ENCODE measurements at places on chromosomes 7 and 10.

- no peak for DNase-seq
- no peaks in the 10 kb centered on the region for H3K4me1 ChIP-seq
- H3K36me3 ChIP-seq: no peaks in the 10 kb centered on the region
- H3K27me3 ChIP-seq: no peaks in the 10 kb centered on the region
Observed at GRCh38 chr10:18221123-18221522, 80.9 kb downstream of the CACNB2 start.

DNA sequence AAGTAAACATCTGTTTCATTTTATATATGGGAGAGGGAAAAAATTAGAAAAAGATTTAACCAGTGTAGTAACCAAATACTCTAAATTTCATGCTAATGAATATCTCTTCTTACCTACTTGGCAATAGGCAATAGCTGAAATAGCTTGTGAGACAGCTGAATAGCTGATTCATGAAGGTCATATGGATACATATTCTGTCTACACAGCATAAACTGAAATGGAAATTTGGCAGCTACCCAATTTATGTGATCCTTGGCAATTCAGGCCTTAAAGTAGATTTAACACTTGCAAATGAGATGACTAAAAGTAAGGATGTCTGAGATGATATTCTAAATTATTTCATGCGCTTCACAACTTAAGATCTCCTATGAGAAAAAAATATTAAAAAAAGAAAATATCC is 261.2 kb upstream of the SEMA3A start:
- no peaks in the 10 kb centered on the region for H3K27me3 ChIP-seq
- no peaks in the 10 kb centered on the region for H3K36me3 ChIP-seq

GRCh38 chr7:65325793-65326432 is 47.7 kb upstream of the ZNF92 start:
- no peak overlapping the region for H3K4me3 ChIP-seq
- DNase-seq: no peak
- H3K27me3 ChIP-seq: no peaks in the 10 kb centered on the region
- no peak overlapping the region for H3K27ac ChIP-seq
- no peaks in the 10 kb centered on the region for H3K4me1 ChIP-seq
- no peaks in the 10 kb centered on the region for H3K36me3 ChIP-seq

- no peaks in the 10 kb centered on the region for H3K36me3 ChIP-seq
- DNase-seq: no peak
- H3K27me3 ChIP-seq: no peaks in the 10 kb centered on the region
- H3K4me1 ChIP-seq: no peaks in the 10 kb centered on the region
Observed at GRCh38 chr10:3660753-3661152, 124.3 kb downstream of the KLF6 start.

DNA sequence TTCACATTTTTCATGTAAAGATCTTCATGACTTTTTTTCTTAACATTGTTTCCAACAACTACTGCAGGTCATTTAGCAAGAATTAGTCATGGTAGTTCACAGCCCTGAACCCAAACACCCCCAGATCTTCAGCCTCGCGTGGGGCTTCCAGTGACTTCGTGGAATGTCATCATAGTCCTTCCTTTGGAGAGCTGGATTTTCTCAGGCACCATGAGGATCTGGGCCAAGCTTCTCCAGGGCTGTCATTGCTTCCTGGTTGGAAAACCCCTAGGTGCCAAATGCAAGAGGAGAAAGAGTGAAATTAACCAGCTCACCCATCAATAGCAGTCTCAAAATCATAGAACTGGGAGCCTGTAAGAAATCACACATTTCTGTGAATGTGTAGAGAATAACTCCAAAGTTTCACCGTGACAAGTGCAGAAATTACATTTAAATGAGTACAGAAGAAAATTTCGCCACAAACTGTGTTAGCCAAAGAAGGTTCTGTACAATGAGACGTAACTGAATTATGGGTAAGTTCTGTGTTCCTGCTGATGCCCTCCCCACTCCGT is 175.4 kb downstream of the CELF2 start:
- no peak overlapping the region for H3K27ac ChIP-seq
- H3K36me3 ChIP-seq: no peaks in the 10 kb centered on the region
- DNase-seq: no peak
- no peak overlapping the region for H3K4me3 ChIP-seq

DNA sequence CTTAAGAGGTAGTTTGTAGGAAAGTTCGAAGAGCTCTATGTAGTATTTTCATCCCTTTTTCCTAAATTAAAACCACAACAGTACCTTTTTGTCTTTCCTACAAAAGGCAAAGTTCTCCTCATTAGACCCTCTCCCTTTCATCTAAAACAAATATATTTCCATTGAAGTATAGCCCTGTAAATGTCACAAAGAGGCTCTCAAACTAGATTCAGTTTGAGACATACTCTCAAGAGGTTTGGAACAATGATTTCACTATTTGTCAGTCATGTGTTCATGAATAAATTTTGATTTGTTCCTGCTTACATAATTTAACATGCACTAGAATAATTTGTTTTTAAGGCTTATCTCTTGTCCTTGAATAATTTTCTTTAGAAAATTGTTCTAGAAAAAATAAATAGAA is 12.2 kb downstream of the TAS2R16 start:
- no peak overlapping the region for H3K4me3 ChIP-seq
- no peaks in the 10 kb centered on the region for H3K4me1 ChIP-seq
- no peaks in the 10 kb centered on the region for H3K27me3 ChIP-seq
- H3K36me3 ChIP-seq: no peaks in the 10 kb centered on the region
- no peak overlapping the region for H3K27ac ChIP-seq

- no peak for DNase-seq
- H3K4me1 ChIP-seq: peaks cover 28% of the 10 kb centered on the region
- H3K27me3 ChIP-seq: no peaks in the 10 kb centered on the region
Observed at GRCh38 chr7:151540146-151540545, 20.5 kb upstream of the RHEB start.

DNA sequence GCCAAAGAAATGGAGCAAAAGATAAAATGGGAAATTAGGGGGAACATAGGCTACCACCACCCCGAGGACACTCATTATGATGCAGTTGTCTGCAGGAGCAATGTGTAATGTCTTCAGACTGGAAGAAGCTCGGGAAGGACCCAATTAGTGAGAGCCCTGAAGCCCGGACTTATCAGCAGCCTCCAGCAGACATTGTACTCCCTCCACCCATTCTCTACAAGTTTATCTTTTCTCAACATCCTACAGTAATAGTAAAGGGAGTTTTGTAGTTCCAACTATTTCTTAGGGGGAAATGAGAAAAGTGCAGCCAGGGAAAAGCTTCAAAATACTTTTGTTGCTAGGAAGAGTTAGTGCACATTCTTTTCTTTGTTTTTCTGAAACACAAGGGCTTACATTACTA is 657.3 kb upstream of the COBL start:
- no peak overlapping the region for H3K27ac ChIP-seq
- no peaks in the 10 kb centered on the region for H3K36me3 ChIP-seq
- no peaks in the 10 kb centered on the region for H3K4me1 ChIP-seq
- no peak overlapping the region for H3K4me3 ChIP-seq
- no peak for DNase-seq

- H3K36me3 ChIP-seq: peaks cover 6% of the 10 kb centered on the region
- no peaks in the 10 kb centered on the region for H3K27me3 ChIP-seq
- no peak overlapping the region for H3K4me3 ChIP-seq
- DNase-seq: no peak
- no peak overlapping the region for H3K27ac ChIP-seq
Observed at GRCh38 chr10:191703-192518, 56.7 kb downstream of the ZMYND11 start.

GRCh38 chr7:46186131-46186530 is 265.1 kb upstream of the IGFBP3 start:
- H3K27ac ChIP-seq: no peak overlapping the region
- H3K4me3 ChIP-seq: no peak overlapping the region
- no peaks in the 10 kb centered on the region for H3K4me1 ChIP-seq
- no peaks in the 10 kb centered on the region for H3K27me3 ChIP-seq
- no peak for DNase-seq
- no peaks in the 10 kb centered on the region for H3K36me3 ChIP-seq

DNA sequence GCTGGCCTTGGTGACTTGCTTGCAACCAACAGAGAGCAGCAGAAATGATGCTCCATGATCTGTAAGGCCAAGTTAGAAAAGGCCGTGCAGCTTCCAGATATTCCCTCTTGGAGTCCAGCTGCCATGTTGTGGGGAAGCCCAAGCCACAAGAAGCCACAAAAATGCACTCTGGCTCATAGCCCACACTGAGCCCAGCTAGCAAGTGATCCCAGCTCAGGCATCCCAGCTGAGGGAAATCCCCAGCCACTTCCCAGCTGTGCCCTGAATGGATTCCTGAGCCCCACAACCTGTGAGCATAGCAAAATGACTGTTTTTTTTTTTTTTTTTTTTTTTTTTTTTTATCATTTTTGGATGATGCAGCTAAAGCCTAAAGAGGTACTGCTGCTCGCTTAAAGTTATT is 11.1 kb upstream of the SDK1 start:
- H3K36me3 ChIP-seq: no peaks in the 10 kb centered on the region
- no peak overlapping the region for H3K27ac ChIP-seq

DNA sequence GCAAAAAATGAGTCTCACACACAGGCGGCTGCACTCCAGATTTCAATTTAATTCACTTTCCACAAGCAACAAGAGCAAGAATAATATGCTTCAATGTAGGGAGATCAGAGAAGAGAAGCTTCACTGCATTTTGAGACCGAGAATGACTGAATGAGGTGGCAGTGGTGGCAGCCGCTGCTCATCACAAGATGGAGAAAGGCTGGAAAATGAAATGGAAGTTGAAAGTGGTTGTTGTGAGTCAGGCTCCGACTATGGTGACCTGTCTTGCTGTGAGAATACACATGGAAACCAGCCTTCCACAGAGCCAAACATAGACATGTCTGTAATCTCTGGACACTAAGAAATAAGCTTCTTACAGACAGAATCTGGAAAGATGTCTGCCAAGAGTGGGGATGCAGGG is 499.6 kb upstream of the LRRN3 start:
- H3K4me3 ChIP-seq: no peak overlapping the region
- no peak overlapping the region for H3K27ac ChIP-seq
- H3K4me1 ChIP-seq: no peaks in the 10 kb centered on the region
- no peaks in the 10 kb centered on the region for H3K27me3 ChIP-seq
- H3K36me3 ChIP-seq: no peaks in the 10 kb centered on the region

- DNase-seq: no peak
- H3K27me3 ChIP-seq: no peaks in the 10 kb centered on the region
- H3K4me1 ChIP-seq: peaks cover 41% of the 10 kb centered on the region
- no peak overlapping the region for H3K4me3 ChIP-seq
- peaks cover 6% of the 10 kb centered on the region for H3K36me3 ChIP-seq
- H3K27ac ChIP-seq: no peak overlapping the region
Observed at GRCh38 chr7:74009719-74010118, 18.3 kb upstream of the ELN start.
